ENCODE measurements at places on chromosomes 4 and X. TPM values are rescaled to one million over a fixed set of nuclear protein-coding genes. Genes with fewer than 3 reads are reported as not detected.

DNA sequence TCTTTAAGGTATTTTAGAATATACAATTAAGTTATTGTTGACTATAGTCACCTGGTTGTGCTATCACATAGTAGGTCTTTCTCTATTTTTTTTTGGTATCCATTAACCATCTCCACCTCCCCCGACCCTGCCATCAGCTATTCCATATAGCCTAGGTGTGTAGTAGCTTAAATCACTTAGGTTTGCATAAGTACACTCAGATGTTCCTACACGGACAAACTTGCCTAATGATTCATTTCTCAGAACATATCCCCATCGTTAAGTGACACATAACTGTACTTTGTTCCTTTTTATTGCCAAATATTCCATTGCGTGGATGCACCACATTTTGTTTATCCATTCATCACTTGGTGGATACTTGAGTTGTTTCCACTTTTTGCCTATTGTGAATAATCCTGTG, 67.9 kb downstream of the SLAIN2 start:
- H3K4me3 ChIP-seq = no peak overlapping the region
- no peaks in the 10 kb centered on the region for H3K36me3 ChIP-seq
- no peaks in the 10 kb centered on the region for H3K4me1 ChIP-seq
- H3K27me3 ChIP-seq = no peaks in the 10 kb centered on the region
- DNase-seq = no peak

DNA sequence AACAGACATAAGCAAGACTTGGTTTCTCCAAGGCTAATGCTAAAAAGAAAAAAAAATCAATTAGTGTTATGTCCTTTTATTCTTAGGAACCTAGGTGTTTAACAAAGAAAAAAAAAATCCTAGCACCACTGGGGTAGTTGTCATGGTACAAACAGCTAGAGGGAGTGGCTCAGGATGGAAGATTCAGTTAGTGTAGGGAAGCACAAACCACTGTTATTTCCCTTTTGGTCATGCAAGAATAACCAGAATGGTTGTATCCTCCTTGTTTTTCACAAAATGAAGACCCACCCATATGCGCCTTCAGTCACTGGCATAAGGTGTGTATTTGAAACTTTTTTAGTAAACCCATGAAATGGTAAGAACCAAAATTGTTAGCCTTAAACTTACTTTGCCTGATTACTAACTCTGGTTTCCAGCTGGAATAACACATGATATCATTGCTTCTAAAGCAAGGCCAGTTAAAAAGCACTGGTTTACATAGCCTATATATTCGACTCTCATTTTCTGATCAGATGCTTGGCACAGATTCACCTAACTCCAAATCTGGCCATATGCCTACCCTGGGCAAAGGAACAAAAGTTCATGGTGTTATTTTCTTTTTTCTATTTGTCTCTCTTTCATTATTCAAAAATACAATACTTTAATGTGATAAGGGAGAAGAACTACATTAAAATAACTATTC, 132.6 kb downstream of the SCFD2 start:
- H3K27me3 ChIP-seq = no peaks in the 10 kb centered on the region
- no peak overlapping the region for H3K27ac ChIP-seq
- H3K4me3 ChIP-seq = no peak overlapping the region

Gene CYP2U1
- total RNA-seq = 5.9 TPM

- no peak for DNase-seq
- no peak overlapping the region for H3K27ac ChIP-seq
- no peaks in the 10 kb centered on the region for H3K4me1 ChIP-seq
- no peak overlapping the region for H3K4me3 ChIP-seq
- H3K36me3 ChIP-seq = no peaks in the 10 kb centered on the region
Observed at GRCh38 chrX:74449322-74449936, 28.1 kb downstream of the SLC16A2 start.

DNA sequence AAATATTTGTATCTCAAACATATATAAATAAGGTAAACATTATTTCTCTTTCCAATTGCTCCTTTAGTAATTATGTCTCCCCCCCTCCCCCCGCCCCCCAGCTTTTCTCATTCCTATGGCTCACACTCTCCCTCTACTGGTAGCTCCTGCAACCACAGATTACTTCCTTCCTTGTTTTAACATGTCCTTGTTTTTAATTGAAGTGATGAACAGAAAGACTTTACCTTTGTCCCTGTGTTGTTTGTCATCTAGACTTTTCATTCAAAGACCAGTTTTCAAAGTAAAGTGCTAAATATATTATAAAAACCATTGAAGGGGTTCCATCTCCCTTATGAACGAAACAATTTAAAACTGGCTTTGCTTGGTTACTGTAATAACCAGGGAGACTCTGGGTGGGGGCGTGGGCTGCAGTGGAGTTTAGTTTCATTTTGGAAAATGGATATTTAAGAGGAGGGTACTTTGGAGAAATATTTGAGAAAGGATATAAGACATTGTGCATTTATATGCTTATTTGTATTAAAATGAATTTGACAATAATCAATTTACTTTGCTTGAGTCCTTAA, 352.9 kb downstream of the RAPGEF2 start:
- no peaks in the 10 kb centered on the region for H3K27me3 ChIP-seq
- no peak overlapping the region for H3K4me3 ChIP-seq
- no peak overlapping the region for H3K27ac ChIP-seq
- H3K36me3 ChIP-seq = no peaks in the 10 kb centered on the region

All from kidney (tissue), 22 donors.